ENCODE measurements at places on chromosomes 11 and 22. TPM values are rescaled to one million over a fixed set of nuclear protein-coding genes. Genes with fewer than 3 reads are reported as not detected.

Gene UBE4A
- total RNA-seq: 30.8 TPM

Gene P4HA3
- 4.6 TPM for total RNA-seq

Gene ARFIP2
- total RNA-seq: 39.4 TPM

Gene KLHL35
- 8.3 TPM for total RNA-seq

Gene SUSD2
- 50.7 TPM for total RNA-seq

Gene KRTAP5-7
- not detected for total RNA-seq

Gene TCN2
- 9.6 TPM for total RNA-seq

All from cardiac ventricle fibroblast (primary cell).